Activated CD4-positive, alpha-beta T cell treated with anti-CD3 and anti-CD28 coated beads, Interleukin-2, amount 50 U/mL, for 48 hours (primary cell): ENCODE measurements at places on chromosomes 16 and 17.
A peak's percentile ranks its signal among the peaks of the same experiment; 100 is the strongest.

DNA sequence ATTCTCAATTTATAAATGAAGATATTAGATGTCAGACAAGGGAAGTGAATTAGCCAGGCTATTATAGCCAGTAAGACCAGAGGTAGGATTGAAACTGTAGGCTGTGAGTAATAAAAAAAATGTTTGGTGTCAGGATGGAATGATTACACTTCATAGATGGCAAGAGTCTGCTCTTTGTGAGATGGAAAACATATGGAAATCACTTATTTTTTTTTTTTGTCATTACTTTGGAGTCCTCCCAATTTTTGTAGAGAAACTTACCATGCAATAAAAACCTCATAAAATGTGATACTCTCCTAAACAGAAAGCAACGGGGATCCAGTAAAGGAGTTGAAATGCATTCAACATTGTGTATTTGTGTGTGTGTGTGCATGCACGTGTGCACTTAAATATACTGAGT, 532.7 kb upstream of the CDH8 start:
- no peak for DNase-seq

- no peak for DNase-seq
These were observed 95.7 kb upstream of the AMZ2 start for GRCh38 chr17:68152161-68152571.

GRCh38 chr17:59121901-59122480, 15.3 kb upstream of the TRIM37 start:
- DNase-seq = no peak

GRCh38 chr17:44326861-44327444, 2.3 kb upstream of the SLC25A39 start:
- DNase-seq = peak; percentile 89

- DNase-seq = no peak
These were observed 55.4 kb downstream of the CREBBP start for GRCh38 chr16:3825103-3825502.
